Pancreas (tissue), 10 donors: ENCODE measurements at places on chromosomes 16 and 17. TPM values are rescaled to one million over a fixed set of nuclear protein-coding genes. Genes with fewer than 3 reads are reported as not detected.

DNA sequence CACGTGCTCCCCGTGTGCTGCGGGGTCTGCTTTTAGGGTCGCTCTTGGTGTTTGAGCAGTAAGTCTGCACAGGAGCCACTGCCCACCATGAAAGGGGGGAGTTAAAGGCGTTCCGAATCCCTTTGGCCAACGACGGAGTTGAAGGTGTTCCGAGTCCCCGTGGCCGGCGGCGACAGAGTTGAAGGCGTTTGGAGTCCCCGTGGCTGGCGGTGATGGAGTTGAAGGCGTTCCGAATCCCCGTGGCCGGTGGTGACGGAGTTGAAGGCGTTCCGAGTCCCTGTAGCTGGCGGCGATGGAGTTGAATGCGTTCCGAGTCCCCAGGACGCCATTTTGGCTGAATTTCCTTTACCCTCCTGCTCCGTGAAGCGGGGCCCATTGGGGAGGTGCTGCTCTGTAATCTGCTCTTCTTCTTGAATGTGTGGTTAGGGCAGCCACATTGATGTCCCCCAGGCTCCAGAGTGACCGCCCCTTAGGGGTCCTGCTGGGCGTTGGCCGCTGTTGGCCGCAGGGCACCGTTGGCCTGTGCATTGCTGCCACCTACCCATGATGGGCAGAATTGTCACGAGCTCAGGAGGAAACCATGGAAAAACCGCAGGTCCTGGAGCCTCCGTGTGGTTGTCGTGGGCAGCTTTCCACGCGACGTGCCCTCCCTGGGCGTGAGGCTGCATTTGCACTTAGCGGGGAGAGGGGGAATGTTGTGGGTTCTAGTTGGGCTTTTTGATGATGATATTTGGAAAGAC lies 73.7 kb upstream of the ZNF750 start:
- DNase-seq: no peak

DNA sequence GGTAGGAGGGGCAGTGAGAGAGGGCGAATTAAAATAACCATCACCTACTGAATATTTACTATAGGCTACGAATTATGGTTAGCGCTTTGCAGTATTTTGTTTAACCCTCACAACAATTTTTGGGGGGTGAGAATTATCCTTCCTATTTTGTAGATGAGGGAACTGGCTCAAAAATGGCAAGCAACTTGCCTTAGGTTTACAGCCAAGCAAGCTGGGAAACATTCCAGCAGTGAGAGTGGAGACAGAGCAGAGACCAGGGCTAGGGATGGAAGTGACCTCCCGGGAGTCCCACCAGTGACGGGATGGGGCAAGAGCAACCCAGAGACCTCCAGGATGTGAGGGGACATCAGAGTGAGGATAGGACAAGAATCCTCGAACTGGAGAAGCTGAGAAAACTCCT lies 352 bp upstream of the VMO1 start:
- no peak for DNase-seq

The TSPAN10 gene
- 0.37 TPM for total RNA-seq

The MEIOC gene
- not detected for total RNA-seq

GRCh38 chr17:51439395-51440229 lies 179.3 kb downstream of the UTP18 start:
- DNase-seq: no peak

The MAPT gene
- 1.3 TPM for total RNA-seq

GRCh38 chr16:2184346-2184745 lies 12.1 kb downstream of the CASKIN1 start:
- DNase-seq: no peak

The WNK4 gene
- 0.87 TPM for total RNA-seq

The GRB7 gene
- total RNA-seq: 37.3 TPM

The TBC1D26 gene
- not detected for total RNA-seq

GRCh38 chr16:86158688-86159360 lies 259.9 kb downstream of the IRF8 start:
- DNase-seq: no peak

The NPTX1 gene
- not detected for total RNA-seq

DNA sequence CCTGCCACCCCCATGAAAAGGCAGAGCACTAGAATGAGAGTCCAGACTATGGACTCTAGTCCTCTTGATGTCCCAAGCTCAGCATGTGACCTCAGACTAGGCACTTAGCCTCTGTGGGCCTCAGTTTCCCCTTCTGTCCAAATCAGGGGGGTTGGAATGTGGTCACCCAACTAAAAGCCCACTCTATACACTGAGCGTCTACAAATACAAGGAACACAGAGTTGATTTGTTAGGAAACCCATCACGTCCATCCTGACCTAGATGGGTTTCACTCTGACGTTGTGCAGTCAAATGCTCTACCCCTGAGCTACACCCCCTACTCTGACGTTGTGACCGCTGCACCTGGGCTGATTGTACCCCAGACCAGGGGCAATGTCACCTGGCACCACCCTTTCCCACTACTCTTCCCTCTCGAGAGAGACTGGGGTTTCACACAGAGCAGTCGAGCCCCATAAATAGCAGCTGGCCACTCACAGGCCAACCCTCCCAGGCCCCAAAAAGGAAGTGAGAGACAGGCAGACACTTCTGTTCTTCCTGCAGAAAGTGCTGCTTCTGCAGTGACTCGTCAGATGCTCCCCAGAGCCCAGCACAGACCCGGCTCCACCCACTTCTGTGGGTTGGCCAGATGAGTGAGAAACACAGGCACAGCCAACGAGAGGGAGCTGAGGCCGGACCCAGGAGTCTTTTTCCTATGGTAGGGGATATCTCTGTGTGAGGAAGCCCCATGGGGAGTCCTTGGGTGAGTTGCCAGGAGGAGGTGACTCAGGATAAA lies 16.1 kb upstream of the TNFRSF13B start:
- no peak for DNase-seq

The SLC16A6 gene
- 0.25 TPM for total RNA-seq

The SMIM22 gene
- 50.3 TPM for total RNA-seq

The MMP28 gene
- 0.82 TPM for total RNA-seq

- no peak for DNase-seq
Measured at GRCh38 chr16:76459111-76459510, 181.9 kb downstream of the CNTNAP4 start.

DNA sequence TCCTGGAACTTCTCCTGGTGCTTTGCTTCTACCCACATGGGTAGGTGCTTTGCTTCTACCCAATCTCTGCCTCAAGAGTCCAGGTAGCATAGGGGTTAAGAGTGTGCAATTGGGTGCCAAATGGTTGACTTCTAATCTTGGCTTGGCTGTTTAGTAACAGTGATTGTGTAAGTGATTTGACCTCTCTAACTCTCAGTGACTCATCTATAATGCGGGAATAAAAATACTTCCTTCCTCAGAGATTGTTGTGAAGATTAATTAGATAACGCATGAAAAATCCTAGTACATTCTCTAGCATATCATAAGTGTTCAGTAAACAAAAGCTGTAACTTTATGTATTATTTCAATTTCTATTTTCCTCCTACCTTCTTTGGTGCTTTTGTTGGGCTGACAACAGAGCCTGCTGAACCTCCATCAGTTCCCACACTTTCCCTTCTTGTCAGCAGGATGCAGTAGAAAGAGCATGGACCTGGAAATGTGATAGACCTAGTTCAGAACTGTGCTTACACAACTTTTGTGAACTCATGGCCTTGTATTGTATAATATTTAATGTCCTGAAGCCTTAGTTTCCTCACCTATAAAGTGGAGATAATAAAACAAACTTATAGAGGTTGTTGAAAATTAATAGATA lies 72.9 kb upstream of the SMIM36 start:
- DNase-seq: no peak

The TBC1D3K gene
- not detected for total RNA-seq

The HSPB9 gene
- total RNA-seq: 0.63 TPM

The XAF1 gene
- 12.2 TPM for total RNA-seq

The LLGL2 gene
- 106 TPM for total RNA-seq

The ZFPM1 gene
- 14.2 TPM for total RNA-seq

The MYH1 gene
- not detected for total RNA-seq

GRCh38 chr17:7549401-7550055 lies 670 bp downstream of the TNFSF12 start:
- no peak for DNase-seq

DNA sequence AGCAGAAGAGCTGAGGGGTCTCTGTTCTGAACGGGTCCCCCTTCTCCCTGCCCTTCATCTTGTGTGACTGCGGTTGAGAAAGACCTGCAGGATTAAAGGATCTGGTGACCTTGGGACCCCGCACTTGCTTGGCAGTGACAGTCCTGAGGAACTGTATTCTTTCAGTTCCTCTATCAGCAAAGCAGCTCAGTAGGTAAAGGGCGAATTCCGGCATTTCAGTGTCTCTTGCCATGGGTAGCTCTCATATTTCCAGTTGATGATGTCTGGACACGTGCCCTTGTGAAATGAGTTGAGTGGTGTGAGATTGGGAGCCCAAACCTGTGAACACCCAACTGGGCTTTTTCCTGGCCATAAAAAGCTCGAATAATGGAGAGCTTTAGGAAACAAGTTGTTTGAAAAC lies 135.7 kb downstream of the PRKCA start:
- no peak for DNase-seq

The KRTAP4-4 gene
- not detected for total RNA-seq

DNA sequence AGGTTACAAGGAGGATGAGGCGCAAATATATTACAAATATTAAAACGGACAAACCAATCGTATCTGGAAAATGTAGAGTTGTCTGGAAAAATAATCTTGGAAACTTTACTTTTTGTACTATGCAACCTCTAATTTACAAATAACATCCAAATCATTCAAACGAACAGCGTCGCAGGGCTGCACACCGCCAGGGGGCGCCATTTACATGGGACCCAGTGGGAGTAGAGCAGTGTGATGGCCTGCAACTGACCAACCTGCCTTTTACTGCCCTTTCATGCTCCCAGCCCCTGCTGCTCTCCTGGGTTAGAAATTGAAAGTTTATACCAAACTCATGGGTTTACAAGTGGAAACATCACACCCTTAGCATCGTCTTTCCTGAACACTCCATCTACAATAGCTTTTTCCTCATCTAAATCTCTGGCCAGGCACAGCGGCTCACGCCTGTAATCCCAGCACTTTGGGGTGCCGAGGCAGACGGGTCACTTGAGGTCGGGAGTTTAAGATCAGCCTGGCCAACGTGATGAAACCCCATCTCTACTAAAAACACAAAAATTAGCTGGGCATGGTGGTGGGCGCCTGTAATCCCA lies 10.0 kb downstream of the PITPNC1 start:
- peak; percentile 55 for DNase-seq

The UTP18 gene
- 13.4 TPM for total RNA-seq

The P2RX5 gene
- 0.13 TPM for total RNA-seq

DNA sequence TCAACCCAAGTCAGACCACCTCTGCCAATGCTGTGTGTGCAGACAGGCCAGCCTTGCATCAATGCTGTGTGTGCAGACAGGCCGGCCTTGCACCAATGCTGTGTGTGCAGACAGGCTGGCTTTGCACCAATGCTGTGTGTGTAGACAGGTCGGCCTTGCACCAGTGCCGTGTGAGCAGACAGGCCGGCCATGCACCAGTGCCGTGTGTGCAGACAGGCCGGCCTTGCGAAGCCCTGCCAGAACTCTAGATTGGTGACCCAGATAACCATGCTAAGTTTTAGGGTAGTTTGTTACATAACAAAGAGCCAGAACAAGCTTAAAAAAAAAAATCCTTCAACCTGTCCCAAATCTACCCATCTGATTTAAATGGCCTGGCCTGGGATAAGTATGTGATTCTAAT lies 54.3 kb downstream of the ELAC2 start:
- DNase-seq: no peak

DNA sequence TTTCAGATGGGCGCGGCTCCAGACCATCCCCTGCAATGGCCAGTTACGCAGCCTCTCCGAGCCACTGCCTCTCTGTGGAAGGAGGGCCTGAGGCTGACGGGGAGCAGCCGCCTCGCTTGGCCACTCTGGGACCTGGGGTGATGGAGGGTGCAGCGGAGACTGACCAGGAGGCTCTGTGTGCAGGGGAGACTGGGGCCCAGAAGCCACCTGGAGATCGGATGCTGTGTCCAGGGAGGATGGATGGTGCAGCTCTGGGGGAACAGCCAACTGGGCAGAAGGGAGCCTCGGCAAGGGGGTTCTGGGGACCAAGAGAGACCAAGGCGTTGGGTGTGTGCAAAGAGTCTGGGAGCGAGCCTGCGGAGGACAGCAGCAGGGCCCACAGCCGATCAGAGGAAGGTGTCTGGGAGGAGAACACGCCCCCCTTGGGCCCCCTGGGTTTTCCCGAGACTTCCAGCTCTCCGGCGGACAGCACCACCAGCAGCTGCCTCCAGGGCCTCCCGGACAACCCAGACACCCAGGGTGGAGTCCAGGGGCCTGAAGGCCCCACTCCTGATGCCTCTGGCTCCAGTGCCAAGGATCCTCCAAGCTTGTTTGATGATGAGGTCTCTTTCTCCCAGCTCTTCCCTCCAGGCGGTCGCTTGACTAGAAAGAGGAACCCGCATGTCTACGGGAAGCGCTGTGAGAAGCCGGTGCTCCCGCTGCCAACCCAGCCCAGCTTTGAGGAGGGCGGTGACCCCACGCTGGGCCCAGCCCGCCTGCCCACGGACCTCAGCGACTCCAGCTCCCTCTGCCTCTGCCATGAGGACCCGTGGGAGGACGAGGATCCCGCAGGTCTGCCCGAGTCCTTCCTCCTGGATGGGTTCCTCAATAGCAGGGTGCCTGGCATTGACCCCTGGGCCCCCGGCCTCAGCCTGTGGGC lies 17.4 kb upstream of the ZFPM1 start:
- DNase-seq: no peak

GRCh38 chr16:52577130-52577706 lies 30.3 kb upstream of the TOX3 start:
- DNase-seq: no peak

- DNase-seq: no peak
Measured at GRCh38 chr16:51607201-51607651, 456.2 kb upstream of the SALL1 start.

- no peak for DNase-seq
Measured at GRCh38 chr16:6132121-6132520, 1034.5 kb upstream of the EEF2KMT start.

The CSH1 gene
- not detected for total RNA-seq

DNA sequence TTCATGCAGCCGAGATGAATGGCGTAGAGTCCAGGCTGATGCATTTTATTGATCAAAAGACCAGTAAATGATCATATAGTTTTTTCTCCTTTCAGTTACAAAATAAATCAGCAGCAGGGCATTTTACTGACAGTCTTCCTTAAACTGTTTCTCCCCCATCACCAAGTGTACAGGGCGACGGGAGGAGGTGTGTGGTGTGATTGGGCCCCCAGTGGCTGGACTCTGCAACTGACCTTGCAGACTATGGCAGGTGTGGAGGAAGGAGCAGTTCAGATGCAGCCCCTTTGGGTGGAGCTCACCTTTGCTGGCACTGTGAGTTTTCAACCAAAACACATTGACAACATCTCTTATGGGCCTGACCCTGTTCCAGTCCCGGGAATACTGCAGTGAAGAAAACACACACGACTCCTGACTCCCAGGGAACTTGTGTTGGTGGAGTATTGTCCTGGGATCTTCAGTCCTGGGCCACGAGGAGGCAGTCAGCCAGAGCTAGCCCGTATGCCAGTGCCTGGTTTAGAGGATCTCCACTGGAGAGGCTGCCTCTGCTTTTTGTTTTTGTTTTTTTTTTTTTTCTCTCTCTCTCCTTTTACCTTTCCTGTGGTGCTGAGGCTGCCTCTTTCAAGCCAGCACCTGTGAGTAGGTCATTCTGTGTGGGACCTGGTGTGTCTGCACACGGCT lies 29.8 kb downstream of the KIAA0513 start:
- no peak for DNase-seq

GRCh38 chr17:27533874-27534815 lies 77.9 kb downstream of the KSR1 start:
- DNase-seq: no peak

- no peak for DNase-seq
Measured at GRCh38 chr16:57976331-57976796, 5.4 kb upstream of the CNGB1 start.
